ENCODE measurements at places on chromosomes 3 and 15.

GRCh38 chr3:165254812-165255211, 58.6 kb upstream of the SLITRK3 start:
- no peak for DNase-seq

DNA sequence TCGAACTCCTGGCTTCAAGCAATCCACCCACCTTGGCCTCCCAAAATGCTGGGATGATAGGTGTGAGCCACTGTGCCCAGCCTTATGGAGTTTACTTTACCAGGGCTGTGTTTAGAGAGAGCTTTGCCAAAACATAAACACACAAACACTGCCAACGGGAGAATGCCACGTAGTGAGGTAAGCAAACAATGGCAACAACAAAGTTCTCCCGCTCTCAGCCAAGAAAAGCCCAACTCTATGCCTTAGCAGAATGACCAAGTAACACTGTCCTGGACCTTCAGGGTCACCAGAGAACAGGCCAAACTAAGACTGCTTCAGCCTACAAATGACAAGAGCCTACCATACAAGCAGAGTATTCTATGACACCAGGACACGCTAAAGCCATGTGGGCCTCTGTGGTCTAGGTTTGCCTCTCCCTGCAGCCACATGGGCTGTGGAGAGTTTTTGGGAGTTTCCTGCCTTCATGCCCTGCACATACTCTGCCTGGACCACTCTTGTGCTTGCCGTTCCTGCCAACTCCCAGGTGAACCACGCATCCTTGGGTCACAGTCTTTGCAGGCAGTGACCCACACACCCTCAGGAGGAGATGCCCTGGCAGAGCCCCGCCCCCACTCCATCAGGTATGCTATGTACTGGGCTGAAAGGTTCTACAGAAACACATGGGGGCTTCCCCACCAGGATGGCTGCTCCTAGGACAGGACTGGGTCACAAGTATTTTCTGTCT, 21.6 kb upstream of the CNBP start:
- DNase-seq = no peak

- no peak for DNase-seq
Measured at GRCh38 chr3:7504886-7505775, 644.2 kb downstream of the GRM7 start.

DNA sequence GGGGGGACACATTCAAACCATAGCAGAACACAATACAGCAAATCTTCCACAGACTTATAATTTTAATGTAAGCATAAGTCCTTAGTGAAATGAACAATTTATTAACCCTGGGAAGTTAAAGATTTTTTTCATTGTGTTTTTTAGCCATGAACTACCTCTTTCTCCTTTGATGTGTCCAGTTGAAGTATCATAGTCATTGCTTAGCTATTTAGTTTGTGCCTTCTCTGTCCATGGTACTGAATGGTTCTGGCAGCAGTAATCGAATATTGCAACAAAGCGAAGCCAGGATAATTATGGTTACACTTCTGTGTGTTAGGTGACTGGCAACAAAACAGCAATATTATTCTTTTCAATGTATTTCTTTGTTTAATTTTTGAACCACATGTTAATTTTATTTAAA, 403.0 kb upstream of the ONECUT1 start:
- DNase-seq = no peak

- no peak for DNase-seq
Measured at GRCh38 chr3:40477666-40478065, 744 bp downstream of the ZNF619 start.

DNA sequence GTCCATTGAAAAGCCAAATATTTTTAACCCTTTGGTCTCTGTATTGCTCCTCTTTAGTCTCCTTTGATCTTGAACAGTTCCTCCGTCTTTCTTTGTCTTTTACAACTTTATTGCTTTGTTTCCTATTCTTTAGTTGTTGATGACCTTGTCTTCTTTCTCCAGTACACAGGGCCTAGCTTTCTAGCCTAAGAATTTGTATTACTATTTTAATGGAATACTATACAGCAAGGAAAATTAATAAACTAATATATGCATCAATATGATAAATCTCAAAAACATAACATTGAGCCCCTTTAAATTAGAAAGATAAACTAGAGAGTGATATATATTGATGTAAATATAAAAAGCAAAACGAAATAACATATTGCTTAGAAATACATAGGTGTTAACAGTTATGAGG, 88.7 kb downstream of the NR1D2 start:
- DNase-seq = no peak

GRCh38 chr15:39323706-39324105, 257.2 kb upstream of the THBS1 start:
- no peak for DNase-seq

- DNase-seq = no peak
Measured at GRCh38 chr15:95485367-95485766, 845.1 kb upstream of the NR2F2 start.

GRCh38 chr15:28955993-28956421, 70.2 kb downstream of the APBA2 start:
- DNase-seq = no peak

- no peak for DNase-seq
Measured at GRCh38 chr3:146142757-146143156, 18.2 kb downstream of the PLOD2 start.

DNA sequence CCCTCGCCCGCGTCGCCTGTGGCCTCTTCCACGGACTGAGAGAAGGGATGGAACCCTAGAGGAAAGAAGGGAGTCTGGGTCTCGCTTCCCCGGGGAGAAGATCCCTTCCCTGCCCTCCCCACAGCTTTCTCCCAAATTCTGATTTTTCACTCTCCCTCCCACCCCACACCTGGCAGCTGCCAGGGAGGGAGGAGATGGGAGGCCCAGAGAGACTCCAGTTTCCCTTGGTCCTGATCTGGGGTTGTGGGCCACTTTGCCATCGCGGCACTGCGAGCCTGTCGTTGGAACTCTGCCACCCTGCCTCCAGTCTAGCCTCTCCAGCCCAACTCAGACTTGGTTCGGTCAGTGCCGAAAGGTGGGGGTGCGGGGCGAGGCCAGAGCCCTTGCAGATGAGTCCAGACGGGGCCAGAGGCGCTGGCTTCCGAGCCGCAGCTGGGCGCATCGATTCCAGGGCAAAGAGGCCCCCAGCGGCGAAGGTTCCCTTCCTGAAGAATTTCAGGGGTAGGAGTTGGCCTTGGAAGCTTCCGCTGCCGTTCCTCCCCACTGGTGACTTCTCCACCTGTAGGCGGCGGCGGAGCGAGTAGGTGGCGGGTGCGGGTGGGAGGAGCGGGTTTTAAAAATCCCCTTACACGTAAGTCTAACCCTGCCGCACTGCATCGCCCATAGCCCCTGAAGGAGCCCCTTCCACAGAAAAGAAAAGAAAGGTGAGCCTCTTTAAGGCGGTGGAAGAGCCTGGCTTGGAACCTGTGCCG, 5.2 kb downstream of the WNT5A start:
- no peak for DNase-seq

DNA sequence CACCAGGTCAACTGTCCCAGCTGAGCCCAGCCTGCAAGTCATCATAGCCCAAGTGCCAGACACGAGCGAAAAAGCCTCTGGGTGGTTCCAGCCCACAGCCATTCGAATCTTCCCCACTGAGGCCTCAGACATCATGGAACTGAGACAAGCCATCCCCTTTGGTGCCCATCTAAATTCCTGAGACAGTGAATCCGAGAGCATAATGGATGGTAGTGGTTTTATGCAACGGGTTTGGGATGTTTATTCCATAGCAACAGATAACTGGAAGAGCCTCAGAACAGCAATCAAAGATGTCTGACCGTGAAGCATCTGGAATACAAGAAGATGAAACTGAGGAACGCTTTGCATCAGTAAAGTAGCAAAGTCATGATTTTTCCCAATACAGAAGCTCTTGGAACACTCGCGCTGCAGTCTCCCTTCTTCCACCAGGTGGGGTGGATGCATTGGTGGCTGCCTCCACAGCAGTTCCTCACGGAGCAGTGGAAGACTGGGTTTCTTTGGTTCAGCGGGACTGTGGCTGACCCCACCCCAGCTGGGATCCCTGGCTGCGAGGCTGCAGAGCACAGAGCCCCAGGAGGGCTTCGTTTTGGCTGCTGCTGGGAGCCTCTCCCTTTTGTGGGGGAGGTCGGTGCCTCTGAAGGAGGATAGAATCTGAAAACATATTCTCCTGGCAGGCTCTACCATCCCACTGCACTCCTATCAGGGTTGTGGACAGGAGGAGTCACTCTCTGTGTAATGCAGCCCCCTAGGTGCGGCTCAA, 26.4 kb upstream of the PDE8A start:
- no peak for DNase-seq

- no peak for DNase-seq
Measured at GRCh38 chr3:160801386-160802118, 45.5 kb downstream of the PPM1L start.

- no peak for DNase-seq
Measured at GRCh38 chr15:94736236-94736635, 504.9 kb downstream of the MCTP2 start.

DNA sequence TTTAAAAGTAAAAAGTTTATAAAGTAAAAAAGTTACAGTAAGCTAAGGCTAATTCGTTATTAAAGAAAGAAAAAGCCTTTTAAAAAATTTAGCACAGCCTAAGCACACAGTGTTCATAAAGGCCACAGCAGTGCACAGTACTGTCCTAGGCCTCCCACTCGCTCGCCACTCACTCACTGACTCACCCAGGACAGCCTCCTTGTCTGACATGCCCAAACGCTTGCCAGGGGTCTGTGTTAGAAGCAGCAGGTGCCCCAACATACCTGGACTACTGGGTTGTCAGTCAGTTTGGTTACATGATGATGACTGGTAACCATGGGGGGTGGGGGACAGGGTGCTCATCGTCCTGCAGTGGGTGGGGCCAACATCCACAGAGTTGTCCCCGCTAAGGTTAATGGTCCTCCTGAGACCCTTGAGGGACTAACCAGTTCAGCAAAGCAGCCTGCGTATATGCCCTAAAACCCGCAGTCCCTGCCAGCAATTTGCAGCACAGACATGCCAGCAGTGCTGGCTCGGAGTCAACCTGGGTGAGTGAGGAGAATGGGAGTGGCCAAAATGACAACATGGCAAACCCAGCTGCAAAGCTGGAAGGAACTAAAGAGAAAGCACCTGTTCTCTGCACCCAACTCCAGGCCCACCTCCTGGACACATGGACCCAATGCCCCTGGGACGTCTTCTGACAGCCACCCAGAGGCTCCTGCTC, 49.2 kb downstream of the CYFIP1 start:
- no peak for DNase-seq

DNA sequence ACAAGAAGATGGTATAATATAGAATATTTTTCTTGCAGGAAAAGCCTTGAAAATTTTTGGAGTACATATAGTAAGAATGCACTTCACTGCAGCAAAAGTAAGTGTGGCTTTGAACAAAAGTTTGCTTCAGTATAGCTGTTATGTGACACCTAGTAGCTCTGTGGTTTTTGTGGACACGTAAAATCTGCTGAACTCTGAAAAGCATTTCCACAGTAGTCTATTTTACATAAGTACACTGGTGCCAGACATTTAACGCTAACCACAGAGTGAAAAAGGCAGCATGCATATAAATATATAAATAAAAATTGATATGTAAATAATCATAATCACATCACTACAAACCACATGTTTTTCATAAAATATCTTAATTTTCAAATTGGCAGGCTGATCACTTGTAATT, 39.8 kb downstream of the CGGBP1 start:
- DNase-seq = no peak

DNA sequence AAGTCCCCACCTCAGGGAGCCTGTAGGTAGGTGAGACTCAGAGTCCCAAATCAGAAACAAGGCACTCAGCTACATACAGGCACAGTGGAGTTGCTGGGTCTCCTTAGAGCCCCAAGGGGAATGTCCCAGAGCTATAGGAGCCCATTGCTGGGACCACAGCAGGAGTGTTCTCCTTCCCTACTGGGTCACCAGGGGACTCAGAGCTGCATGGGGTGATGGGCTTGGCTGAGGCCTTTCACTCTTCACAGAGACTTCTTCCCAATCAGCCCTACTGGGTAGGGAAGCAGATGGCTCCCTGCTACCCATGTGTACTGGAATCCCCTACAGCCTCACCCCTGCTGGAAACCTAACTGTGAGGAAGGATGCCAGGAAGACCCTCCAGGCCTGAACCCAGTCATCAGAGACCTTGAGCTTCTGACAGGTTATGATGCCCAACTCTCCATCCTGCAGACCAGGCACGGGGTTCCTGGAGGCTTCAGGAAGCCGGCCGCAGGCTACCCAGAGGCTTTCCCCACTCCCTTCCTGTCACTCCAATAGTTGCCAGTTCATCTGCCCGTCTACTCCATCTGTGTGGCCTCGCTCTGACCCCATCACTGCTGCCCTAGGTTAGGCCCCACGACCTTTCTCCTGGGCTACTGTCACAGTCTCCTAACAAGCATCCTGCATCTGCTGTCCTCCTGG, 24.0 kb downstream of the RASGRF1 start:
- DNase-seq = no peak

DNA sequence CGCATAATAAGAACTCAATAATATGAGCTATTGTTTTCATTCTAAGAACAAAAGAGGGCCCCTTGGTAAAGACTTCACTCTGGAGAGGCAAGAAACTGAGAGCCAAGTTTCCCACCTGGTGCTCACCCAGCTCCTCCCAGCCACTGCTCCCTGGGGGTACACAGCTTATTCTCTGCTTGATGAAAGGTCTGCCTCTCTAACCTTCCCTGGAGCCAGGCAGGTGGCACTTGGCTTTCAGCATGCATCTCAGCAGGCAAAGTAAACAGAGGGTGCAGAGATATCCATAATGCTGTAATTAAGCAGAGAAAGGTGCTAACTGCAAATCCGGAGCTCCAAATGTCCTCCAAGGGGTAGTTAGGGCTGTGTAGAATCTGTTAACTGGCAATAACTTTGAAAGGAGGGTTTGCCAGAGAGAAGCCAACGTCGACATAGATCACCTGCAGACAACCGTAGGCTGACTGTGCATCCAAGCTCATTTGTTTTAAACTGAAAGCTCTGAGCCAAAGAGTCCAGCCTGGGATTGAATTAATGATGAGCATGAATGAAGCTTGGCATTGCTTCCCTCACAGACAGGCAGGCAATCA, 159.6 kb upstream of the PROK2 start:
- DNase-seq = no peak

DNA sequence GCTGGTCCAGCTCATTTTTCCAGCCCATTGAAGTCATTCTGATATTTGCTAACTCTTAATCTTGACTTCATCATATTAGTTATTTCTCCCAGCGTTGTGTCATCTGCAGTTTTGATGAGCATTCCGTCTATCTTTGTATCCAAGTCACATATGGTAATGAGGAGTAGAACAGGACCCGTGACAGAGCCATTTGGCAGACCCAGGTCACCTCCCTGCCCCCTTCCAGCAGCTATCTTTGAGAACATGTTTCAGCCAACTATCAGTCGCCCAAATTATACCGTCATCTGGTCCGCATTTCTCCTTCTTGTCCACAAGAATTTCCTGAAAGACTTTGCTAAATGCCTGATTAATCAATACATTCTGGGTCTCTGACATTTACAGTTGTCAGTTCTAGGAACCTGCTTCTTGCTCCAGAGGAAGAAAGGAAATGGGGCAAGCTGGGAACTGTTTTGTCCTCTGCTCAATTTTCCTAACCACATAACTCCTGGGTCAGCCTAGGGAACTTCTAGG, 347.1 kb upstream of the NR2E3 start:
- DNase-seq = no peak

GRCh38 chr3:171797265-171797679, 13.0 kb downstream of the PLD1 start:
- no peak for DNase-seq

GRCh38 chr3:135788146-135788545, 177.4 kb upstream of the PPP2R3A start:
- DNase-seq = no peak
